Dorsolateral prefrontal cortex (tissue), 122 donors: ENCODE measurements at places on chromosomes 4 and X. TPM values are rescaled to one million over a fixed set of nuclear protein-coding genes. Genes with fewer than 3 reads are reported as not detected.

DNA sequence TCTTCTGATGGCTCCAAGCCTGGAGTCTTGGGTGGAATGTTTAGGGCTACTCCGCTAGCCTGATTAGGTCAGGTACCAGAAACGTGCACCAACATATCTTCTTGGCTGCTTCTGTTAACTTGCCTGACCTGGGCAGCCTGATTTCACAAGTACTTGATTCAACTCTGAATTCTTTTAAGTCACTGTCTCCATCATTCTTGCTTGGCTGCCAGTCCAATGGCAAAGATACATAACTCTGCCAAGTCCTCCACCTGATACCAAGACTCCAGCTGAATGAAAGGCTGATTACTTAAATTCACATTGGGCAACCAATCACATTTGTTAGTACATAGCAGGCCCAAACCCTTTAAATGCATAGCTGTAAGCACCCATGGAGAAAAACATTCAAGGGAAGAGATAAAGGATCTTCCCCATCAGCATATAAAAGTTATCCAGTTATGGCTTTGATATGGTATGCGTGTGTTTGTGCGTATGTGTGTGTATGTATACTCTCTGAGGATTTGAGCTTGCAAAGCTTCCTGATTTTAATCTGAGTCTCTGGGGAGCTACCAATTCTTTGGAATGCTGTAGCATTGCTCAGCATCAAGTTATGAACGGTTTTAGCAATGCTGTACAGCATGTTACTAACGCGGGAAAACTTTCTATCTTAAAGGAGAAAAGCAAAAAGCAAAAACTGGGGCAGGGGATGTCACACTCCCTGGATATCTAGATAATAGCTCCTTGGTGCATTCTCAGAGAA is 917.2 kb downstream of the DMD start:
- DNase-seq, result no peak

WDFY3 gene
- total RNA-seq, result 181 TPM

GRCh38 chrX:10157543-10157942 is 768 bp downstream of the CLCN4 start:
- DNase-seq, result no peak

PACRGL gene
- 54.8 TPM for total RNA-seq

DNA sequence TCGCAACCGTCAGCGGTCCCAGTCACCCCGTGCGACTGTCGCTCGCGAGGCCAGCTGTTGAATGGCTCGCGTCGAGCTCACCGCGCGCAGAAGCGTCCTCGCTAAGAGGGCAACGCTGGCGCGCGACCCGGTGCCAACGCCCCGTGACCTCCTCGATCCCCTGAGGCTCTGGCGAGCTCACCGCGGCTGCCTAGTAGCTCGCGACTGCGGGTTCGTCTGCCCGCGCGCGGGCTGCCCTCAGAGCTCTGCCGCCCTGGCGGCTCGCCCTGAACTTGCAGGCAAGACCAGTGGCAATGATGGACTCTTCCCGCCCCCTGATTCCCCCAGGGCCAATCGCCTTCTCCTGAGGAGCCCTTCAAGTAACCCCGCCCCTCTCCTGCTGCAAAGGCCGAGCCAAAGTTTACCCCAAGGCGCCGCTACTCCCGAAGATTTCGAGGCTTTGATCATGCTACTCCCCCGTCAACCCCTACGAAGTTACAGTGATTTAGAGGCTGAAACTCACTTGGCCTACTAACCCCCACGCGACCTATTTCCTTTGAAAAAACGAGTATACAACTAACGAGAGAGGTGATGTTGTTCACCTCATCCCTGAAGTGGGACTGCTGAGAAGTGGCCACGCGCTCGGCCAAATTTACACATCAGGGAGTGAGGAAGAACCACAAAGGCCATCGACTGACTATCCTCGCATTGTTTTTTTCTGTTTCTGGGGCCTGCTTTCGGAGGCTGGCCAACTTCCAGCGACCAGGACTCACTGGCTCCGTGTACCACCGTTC is 37.5 kb downstream of the PGRMC1 start:
- DNase-seq, result no peak
